ENCODE measurements at places on chromosomes 6 and 20.

DNA sequence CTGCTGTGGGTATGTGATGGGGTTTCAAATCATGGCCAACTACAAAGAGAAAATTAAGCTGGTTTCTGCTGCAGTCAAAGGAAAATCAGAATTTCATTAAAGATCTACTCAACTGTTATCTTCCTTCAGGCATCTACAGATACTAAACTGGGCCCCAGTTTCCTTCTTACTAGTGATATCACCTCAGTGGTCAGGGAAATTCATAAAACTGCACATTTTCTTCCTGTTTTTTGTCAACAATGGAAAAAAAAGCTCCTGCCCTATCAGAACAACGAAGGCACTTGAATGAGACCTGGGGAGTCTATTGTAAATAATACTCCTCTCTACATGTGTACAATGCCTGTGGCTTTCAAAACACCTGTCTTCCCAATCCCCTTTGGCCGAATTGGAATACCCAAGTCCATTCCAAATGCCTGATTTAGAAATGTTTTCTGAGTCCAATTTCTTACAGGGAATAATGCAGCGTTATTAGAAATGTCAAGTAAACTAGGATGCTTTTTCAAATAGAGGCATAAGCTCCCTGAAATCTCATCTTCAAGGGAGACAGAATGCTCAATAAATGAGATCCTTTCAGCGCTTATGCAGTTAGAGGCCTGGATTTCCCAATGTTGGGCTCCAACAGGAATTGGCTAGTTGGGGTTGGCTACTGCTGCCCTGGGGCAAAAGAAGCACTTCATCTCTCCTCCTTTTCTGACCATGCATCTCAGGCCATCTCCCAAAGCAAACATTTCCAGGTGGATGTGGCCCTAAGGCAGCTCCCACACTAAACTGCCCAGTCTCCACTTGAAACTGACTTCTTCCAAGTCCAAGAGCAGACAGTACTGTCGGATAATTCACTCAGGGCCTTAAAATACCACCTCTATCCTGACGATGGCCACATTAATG, 143.3 kb downstream of the NFATC2 start:
- DNase-seq, result no peak

- no peak for DNase-seq
Measured at GRCh38 chr6:7200598-7201443, 93.1 kb downstream of the RREB1 start.

GRCh38 chr20:29689411-29690225, 1567.8 kb upstream of the DEFB115 start:
- no peak for DNase-seq

GRCh38 chr6:41222513-41222912, 5.6 kb upstream of the TREML4 start:
- DNase-seq, result no peak

GRCh38 chr6:4023240-4023639, 55.7 kb downstream of the FAM217A start:
- DNase-seq, result no peak

DNA sequence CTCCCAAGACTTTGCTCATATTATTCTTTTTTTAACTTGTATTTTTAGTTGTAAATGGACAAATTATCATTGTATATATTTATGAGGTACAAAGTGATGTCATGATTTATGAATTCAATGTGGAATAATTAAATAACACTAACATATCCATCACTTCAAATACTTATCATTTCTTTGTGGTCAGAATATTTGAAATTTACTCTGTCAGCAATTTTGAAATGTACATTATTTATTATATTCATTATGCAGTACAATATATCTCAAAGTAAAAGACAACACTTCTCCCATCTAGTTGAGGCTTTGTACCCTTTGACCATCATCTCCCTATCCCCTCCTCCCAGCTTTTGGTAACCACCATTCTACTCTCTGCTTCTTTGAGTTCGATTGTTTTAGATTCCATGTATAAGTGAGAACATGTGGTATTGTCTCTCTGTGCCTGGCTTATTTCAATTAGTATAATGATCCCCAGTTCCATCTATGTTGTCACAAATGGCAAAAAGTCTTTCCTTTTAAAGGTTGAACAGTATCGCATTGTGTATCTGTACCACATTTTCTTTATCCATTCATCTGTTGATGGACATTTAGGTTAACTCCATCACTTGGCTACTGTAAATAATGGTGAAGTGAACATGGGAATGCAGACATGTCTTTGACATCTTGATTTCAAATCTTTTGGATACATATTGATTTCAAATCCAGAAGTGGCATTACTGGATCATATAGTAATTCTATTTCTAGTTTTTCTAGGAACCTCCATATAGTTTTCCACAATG, 197.2 kb downstream of the KIF6 start:
- no peak for DNase-seq

Measured in stimulated activated CD4-positive, alpha-beta T cell treated with anti-CD3 and anti-CD28 coated beads, Interleukin-4, amount 100 ng/mL, for 48 hours (primary cell).